ENCODE measurements at places on chromosomes 6 and 20.

DNA sequence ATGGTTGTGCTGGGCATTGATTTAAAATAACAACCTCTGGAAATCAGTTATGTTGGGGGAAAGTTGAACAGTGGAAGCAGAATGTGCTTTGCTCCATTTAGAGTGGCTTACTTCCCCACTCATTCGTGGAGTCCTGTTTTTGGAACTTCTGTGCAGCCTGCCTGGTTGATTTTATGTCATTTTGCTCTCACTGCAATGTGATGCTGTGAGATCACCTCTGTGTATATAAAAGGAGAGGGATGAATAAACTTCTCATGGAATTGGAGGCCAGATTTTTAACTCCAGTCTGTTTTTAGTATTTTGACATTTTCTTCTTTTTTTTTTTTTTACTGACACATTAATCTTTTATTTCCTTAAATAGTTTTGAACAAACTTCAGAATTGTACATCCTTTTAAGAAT is 139.0 kb downstream of the FNDC1 start:
- H3K4me3 ChIP-seq = no peak overlapping the region
- H3K4me1 ChIP-seq = peaks cover 32% of the 10 kb centered on the region
- H3K36me3 ChIP-seq = no peaks in the 10 kb centered on the region

DNA sequence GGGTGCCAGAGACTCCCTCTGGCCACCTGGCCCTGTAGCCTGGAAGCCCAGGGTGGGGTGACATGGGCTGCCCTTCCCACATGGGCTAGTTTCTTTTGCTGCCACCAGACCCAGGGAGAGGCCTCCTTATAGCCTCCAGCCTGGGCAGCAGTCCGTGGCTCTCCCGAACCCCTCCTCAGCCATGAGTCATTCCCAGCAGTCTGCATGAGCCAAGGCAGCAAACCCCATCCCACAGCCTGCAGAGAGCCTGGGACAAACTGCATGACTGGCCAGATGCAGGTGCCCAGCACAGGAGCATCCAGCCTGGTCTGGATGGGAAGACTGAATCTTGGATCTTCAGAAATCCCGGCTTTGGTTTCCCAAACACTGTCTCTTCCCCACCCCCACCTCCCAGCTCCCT is 75.7 kb downstream of the MRPL14 start:
- no peaks in the 10 kb centered on the region for H3K27me3 ChIP-seq
- H3K27ac ChIP-seq = peak overlapping the region; percentile 77
- no peaks in the 10 kb centered on the region for H3K36me3 ChIP-seq
- peak; percentile 87 for DNase-seq
- peaks cover 52% of the 10 kb centered on the region for H3K4me1 ChIP-seq
- H3K4me3 ChIP-seq = no peak overlapping the region

GRCh38 chr6:33910594-33910993 is 106.8 kb upstream of the MLN start:
- H3K4me3 ChIP-seq = no peak overlapping the region
- no peak for DNase-seq
- no peaks in the 10 kb centered on the region for H3K4me1 ChIP-seq
- H3K27ac ChIP-seq = no peak overlapping the region

DNA sequence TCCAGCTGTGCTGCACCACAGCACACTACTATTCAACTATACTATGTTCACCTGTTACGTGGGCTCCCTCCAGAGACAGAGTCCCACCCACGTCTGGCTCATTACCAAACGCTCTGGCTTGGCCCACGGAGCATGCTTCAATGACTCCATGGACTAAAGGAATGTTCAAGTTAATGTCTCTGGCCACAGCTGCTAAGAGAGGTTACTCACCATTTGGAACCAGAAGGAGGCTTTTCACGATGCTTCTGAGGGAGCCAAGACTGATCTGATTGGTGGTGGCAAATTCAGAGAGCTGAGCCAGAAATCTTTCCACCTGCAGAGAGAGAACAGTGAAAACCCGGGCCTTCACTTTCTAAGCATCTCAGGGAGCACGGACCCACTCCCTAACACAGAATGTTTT is 15.6 kb downstream of the COMMD7 start:
- no peaks in the 10 kb centered on the region for H3K27me3 ChIP-seq
- peaks cover 21% of the 10 kb centered on the region for H3K36me3 ChIP-seq
- H3K4me1 ChIP-seq = peaks cover 29% of the 10 kb centered on the region
- H3K27ac ChIP-seq = peak overlapping the region; percentile 81

DNA sequence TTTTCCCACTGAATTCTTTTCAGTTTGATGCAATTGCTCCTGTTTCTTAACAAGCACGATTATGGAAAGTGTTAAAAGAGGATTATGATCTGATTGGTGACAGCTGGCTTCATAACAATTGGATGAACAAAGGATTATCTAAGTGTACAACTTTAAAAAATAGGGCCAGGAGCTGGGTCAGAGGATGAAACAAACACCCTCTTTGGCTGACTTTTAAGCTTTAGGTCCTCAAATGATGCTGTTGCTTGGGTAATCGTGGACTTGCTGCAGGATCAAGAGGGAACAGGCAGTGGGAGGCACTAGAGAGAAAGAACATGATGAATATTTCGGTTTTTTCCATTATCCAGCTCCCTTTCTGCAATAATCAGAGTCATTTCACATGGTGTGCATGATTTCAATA is 35.5 kb upstream of the TMX4 start:
- H3K4me3 ChIP-seq = no peak overlapping the region
- peaks cover 4% of the 10 kb centered on the region for H3K27me3 ChIP-seq
- no peaks in the 10 kb centered on the region for H3K36me3 ChIP-seq

- no peak overlapping the region for H3K4me3 ChIP-seq
- H3K27ac ChIP-seq = no peak overlapping the region
- no peak for DNase-seq
- peaks cover 9% of the 10 kb centered on the region for H3K4me1 ChIP-seq
- peaks cover 4% of the 10 kb centered on the region for H3K27me3 ChIP-seq
These were observed 116.0 kb downstream of the CLIC5 start for GRCh38 chr6:45899683-45899946.

DNA sequence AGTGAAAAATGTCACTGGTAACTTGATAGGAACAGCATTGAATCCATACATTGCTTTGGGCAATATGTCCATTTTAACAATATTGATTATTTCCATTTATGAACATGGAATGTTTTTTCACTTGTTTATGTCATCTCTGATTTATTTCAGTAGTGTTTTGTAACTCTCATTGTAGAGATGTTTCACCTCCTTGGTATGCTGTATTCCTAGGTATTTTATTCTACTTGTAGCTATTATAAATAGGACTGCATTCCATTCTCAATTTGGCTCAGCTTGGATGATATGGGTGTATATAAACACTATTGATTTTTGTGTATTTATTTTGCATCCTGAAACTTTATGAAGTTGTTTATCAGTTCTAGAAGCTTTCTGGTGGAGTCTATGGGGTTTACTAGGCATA is 730.3 kb downstream of the DOK5 start:
- no peak overlapping the region for H3K27ac ChIP-seq
- no peaks in the 10 kb centered on the region for H3K27me3 ChIP-seq
- DNase-seq = no peak
- H3K4me1 ChIP-seq = no peaks in the 10 kb centered on the region
- H3K4me3 ChIP-seq = no peak overlapping the region

GRCh38 chr6:149938571-149939355 is 3.1 kb upstream of the ULBP2 start:
- no peak for DNase-seq
- no peak overlapping the region for H3K27ac ChIP-seq
- peaks cover 21% of the 10 kb centered on the region for H3K4me1 ChIP-seq
- peaks cover 2% of the 10 kb centered on the region for H3K36me3 ChIP-seq
- peak overlapping the region; percentile 70 for H3K4me3 ChIP-seq

GRCh38 chr6:64293298-64293697 is 657.7 kb downstream of the PHF3 start:
- no peaks in the 10 kb centered on the region for H3K4me1 ChIP-seq
- peaks cover 2% of the 10 kb centered on the region for H3K27me3 ChIP-seq
